AG09319 (cell line): ENCODE measurements at places on chromosomes 12 and 14.

DNA sequence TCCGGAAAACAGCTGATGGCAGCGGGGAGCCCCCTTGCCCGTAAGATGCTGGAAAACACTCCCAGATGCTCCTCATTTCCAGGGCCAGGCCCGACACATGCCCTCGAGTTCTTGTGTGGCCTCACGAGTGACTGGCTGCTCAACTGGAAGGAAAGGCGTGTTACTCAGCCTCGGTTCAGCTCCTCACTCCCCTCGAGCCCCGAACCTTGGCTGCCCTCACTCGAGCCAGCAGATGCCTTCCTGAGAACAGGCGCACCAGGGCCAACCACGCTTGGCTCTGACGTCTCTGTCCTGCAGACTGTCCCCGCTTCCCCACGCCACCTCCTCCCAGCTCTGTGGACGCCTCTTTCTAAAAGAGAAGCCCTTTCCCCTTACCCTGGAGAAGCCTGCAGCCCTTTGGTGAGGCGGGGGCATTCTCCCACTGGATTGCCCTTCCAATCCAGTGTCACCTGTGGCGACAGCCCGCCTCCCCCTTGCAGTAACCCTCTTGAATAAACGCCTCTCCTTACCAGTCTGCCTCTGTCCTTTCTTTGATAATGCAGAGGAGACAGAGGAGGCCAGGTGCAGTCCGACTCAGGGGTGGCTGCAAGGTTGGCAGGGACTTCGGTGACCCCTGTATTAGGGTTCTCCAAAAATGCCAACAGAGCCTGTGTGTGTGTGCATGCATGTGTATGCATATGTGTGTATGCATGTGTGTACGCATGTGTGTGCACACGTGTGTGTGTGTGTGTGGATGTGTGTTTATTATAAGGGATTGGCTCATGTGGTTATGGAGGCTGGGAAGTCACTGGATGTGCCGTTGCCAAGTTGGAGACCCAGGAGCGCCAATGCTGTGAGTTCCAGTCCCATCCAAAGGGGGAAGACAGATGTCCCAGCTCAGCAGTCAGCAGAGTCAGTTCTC is 166.3 kb downstream of the KIF26A start:
- no peak for DNase-seq

DNA sequence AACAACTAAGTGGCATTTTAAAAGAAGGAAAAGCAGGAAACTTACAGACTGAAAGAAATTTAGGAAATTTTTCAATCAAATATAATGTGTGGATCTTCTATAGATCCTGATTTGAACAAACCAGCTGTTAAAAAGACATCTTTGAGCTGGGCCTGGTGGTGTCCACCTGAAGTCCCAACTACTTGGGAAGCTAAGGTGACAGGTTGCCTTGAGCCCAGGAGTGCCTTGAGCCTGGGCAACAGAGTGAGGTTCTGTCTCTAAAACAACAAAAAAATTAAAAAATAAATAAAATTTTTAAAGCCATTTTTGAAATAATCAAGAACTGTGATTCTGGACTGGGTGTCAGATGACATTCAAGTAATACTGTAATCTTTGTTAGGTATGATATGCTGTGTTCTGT is 7.0 kb downstream of the CKAP4 start:
- DNase-seq: no peak

GRCh38 chr14:102201353-102201738 is 61.6 kb downstream of the WDR20 start:
- no peak for DNase-seq

DNA sequence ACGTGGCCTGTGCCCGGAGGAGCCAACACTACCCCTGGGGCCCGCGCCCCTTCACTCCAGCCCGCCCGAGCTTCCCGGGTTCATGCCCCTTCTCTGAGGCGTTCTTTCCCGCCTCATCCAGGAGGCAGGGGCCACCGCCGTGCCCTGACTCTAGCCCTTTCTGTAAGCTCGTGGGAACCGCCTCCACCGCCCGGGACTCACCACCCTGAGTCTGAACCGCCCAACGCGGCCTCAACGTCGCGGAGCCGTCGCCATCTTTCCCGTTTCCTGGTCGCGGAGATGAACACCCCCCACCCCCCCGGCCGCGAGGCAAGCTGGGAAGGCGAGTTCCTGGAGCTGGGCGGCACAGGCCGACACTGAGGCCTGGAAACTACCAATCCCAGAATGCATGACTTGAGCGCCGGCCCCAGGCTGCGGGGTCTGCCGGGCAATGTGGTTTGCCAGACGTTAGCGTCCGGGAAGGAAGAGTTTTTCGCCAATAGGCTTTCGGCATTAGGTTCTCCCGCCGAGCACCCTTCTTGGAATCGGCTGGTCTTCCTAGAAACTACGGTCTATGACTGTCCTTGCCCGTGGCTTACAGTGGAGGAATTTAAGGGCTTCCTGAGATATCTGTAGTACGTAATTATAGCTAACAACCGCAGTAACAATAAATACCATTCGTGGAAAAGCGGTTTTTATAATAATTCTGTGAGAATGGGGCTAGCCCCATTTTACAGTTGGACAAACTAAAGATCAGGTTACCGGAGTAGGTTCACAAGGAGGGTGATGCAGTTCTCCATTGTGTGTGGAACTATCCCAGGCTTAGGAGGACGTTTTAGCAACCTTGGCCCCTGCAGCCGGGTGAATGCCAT is at the start of gene DDX23:
TSS of gene DDX23 (minus strand) at position 281 of the 851 bp plus-strand sequence. CDS start 6,381 bp downstream, outside the sequence.
- peak; percentile 91 for DNase-seq

DNA sequence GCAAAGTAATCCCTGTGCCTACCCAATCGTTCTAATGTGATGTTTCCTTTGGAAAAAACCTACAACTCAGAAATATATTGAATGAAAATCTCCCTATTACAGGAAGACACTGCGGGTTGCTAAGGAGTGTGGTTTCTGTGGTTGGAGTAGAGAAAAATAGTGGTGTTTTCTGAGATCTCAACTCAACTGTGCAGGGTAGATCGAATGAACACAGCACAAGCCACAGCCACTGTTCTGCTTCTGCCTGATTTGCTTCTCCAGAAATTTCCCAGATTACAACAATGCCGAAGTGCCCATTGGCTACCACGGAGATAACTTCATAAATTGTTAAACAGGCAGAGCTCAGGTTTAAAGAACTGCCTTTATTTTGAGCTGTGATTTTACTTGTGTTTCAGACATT is 480.4 kb downstream of the DIO2 start:
- DNase-seq: no peak

GRCh38 chr12:92814584-92814983 is 111.8 kb downstream of the PLEKHG7 start:
- no peak for DNase-seq

GRCh38 chr12:87846045-87846444 is 183.2 kb downstream of the C12orf50 start:
- DNase-seq: no peak

- DNase-seq: no peak
Observed at GRCh38 chr14:54502602-54503001, 7.1 kb upstream of the CGRRF1 start.

GRCh38 chr12:48816143-48816854 is 2.0 kb upstream of the CACNB3 start:
- DNase-seq: no peak

DNA sequence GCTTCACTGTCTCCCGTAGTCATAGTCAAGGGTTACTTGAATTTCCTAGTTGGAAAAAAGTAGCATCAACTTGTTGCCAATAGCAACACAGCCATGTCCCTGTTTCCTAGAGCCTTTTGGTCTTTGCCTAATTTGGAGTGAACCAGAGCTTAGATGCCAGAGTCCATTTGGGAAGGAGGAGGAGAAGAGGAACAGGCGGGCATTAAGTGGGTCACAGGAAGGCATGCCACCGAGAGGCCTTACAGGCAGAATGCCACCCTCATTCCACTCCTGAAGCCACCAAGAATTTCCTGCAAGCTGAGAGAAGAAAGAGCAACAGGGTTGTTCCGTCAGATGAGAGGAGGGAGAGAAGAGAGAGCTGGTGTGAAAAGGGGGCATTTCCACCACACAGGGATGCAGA is 339.5 kb downstream of the DPF3 start:
- no peak for DNase-seq

DNA sequence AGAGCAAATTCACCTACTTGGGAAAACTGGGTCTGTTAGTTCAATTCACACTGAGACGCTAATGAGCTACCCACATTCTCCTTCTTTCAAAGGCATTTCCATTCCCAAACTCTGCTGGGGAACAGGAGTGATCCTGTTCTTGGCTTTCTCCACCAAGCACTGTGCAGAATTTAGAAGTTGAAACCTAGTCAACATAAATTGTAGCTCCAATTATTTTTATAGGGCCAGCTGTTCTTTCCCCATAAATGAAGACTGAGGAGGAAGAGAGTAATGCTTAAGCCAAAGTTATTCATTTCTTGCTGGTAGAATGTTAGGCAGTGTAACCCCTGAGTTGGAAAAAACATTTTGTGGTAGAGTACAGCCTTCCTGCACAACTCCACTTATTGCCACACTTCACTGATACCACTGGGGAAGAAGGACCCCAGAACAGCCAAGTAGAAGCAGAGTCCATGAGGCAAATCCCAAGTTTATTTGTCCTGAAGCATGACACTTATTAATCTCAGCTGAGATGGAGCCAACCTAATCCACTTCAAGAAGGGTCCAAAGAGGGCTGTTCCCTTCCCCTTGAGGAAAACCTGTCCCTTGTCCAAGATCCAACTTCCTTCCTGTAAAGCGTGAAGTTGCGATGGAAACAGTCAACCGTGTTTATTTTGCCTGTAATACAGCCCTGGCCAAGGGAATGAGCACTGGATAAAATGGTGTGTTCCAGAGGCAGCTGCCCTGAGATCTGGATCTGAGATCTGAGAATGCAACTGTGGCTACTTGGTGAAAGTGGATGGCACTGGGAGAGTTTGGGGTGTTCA is 151.8 kb downstream of the TBX5 start:
- no peak for DNase-seq

DNA sequence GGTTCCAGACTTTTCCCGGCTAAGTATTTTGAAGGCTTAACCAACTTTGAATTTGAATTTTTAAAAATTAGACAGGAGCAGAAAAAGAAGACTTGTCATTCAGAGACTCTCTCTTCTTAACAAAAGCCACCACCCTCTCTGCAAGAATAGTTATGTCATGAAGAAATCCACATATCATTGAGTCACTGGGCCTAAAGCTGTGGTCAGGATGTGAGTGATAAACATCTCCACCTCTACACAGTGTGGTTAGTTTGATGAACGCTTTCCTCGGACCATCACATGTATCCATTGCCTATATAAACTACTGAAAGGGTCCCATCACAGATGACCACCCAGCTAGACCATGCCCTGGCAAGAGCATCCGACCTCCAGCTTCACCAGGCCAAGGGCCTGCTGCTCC is 226.1 kb downstream of the KSR2 start:
- no peak for DNase-seq

DNA sequence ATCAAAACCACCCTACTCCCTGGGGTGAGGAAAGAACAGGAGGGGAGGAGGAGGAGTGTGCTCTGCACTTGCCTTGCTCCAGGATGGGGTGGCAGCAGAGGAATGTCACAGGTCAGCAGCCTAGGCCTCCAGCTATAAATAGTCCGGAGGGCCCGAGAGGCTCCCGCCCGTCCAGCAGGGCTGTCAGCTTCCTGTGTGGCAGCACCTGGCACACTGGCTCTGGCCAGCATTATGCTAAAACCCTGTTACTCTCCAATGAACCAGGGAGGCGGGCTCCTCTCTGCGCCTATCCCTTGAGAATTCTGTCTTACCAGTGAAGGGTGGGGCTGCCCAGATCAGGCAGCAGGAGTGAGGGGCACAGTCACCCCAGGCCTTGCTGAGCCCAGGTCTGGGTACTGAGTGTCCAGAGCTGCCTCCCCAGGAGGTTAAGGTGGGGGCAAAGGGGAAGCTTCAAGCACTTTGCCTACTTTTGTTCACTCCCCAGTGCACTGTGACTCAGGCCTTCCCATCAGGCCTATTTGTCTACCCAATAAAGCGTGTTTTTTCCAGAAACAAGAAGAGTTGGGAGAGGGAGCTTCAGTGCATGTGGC is 1.2 kb upstream of the COX14 start:
- no peak for DNase-seq

GRCh38 chr14:68450391-68451120 is 342.3 kb downstream of the ZFP36L1 start:
- DNase-seq: no peak

DNA sequence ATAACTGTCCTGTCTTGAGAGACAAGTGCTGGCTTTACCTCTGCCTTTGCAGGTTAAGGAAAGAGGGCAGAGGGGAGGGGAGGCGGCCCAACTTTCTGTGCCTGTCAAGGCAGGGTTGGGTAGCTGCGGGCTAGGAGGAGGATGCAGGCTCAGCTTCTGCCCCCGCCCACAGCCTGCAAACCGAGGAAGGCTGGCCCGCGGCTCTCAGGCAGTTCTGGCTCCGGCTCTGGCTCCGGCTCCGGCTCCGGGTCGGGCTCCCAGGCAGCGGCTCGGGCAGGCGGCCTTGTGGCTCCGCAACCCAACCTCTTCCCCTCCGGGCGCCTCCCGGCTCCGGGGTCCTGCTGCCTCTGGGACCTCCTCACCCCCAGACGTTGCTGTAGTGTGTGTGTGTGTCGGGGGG is 92.9 kb downstream of the TMEM30B start:
- DNase-seq: no peak

DNA sequence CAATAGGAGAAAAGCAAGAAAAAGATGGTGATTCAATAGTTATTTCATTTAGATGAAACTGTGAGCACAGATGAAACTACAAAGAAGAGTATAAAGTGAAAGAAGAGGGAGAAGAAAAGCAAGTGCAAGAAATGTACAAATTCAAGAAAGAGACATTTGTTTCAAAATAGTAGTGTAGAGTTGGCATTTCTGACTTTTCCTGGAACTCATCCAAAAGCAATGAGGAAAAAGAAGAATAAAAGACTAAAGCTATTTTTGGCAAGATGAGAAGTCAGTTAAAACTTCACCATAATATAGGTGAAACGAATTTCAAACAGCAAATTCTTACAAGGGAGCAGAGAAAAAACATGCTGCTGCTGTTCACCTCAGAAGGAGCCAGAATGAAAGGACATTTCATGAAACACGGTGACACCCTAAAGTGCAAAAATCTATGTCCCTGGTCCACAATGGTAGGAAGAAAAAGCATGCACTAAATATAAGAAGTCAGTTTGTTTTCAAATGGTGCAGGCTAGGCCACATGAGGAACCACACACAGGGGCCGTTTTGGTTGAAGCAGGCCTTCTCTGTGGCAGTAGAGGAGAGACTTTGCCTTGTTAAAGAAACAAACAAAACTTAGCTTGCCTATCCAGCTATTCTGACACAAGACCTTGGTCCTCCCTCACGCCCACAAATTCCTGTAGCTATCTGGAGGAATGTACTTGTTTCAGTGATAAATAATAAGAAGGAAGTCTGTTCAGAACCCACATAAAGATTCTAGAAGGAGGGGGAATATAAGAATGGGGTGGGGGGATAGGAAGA is 11.1 kb upstream of the CMAS start:
- no peak for DNase-seq

DNA sequence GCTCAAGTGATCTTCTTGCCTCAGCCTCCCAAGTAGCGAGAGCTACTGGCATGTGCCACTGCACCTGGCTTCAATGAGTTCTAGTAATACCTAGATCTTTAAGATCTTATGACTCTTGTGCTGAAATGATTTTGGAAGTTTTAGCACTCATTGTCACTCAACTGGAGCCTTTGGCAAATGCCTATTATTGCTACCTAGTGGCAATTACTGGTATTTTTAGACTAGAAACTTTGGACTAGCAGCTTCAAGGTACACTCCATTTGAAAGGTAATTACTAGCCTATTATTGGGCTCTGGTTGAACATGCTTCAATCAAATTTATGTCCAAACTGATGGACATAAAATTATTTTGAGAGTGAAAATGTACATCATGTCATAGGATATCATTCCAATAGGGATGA is 80.7 kb upstream of the MUCL1 start:
- DNase-seq: no peak
